Hepatocyte (in vitro differentiated cells): ENCODE measurements at places on chromosomes 6 and 20. TPM values are rescaled to one million over a fixed set of nuclear protein-coding genes. Genes with fewer than 3 reads are reported as not detected.

GRCh38 chr6:157556671-157557430, 175.9 kb downstream of the ZDHHC14 start:
- no peak overlapping the region for H3K4me3 ChIP-seq
- DNase-seq, result no peak
- H3K27ac ChIP-seq, result no peak overlapping the region
- no peaks in the 10 kb centered on the region for H3K27me3 ChIP-seq
- no peaks in the 10 kb centered on the region for H3K4me1 ChIP-seq
- H3K36me3 ChIP-seq, result no peaks in the 10 kb centered on the region

- H3K27me3 ChIP-seq, result no peaks in the 10 kb centered on the region
- no peak for DNase-seq
- H3K36me3 ChIP-seq, result no peaks in the 10 kb centered on the region
- no peak overlapping the region for H3K27ac ChIP-seq
- H3K4me1 ChIP-seq, result peaks cover 8% of the 10 kb centered on the region
- H3K4me3 ChIP-seq, result no peak overlapping the region
These were observed 236.1 kb downstream of the KCNQ5 start for GRCh38 chr6:72857791-72858585.

GRCh38 chr6:7615611-7616383, 25.8 kb downstream of the SNRNP48 start:
- peak; percentile 75 for DNase-seq
- no peaks in the 10 kb centered on the region for H3K27me3 ChIP-seq
- H3K4me3 ChIP-seq, result no peak overlapping the region
- H3K27ac ChIP-seq, result no peak overlapping the region

The ATP6V1G2 gene
- 0.63 and 0.88 TPM in 2 replicates for total RNA-seq

GRCh38 chr6:53724501-53724900, 58.9 kb upstream of the KLHL31 start:
- H3K27ac ChIP-seq, result no peak overlapping the region
- H3K4me3 ChIP-seq, result no peak overlapping the region
- H3K27me3 ChIP-seq, result no peaks in the 10 kb centered on the region
- H3K4me1 ChIP-seq, result no peaks in the 10 kb centered on the region
- H3K36me3 ChIP-seq, result no peaks in the 10 kb centered on the region

The PCNA gene
- total RNA-seq, result 83.3 and 85.6 TPM in 2 replicates

DNA sequence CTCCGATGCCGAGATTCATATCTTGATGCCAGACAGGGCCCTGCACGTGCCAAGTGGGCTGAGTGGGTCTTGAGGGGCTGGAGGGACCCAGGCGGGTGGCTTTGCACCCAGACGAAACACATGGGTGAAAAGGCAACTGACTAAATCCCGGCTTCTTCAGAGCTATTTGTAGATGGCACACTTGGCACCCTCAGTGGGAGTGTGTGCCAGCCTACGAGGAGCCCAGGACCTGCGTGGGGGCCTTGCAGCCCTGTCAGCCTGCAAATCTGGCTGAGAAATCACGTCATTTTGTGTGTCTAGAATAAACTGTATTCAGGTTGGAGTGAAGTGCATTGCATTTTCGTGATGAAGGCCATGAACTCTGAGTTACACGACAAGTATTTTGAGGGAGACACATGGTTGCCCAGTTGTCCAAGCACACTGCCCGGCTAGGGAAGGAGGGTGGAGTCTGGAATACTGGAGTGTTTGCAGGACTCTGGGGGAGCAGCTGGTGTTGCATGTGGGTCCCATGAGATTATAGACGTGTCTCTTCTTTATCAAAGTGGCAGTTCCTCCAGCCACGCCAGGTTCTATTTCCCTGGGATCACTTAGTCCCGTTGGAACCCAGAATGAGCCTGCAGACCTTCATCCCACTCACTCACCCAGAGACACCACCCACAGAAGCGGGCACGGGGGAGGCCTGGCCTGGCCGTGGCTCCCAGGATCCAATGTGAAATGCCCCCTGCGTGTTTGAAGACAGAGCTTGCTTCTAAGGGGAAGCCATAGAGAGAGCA, 60.2 kb downstream of the DLL1 start:
- no peak for DNase-seq
- no peaks in the 10 kb centered on the region for H3K36me3 ChIP-seq
- H3K27me3 ChIP-seq, result no peaks in the 10 kb centered on the region

The C6orf58 gene
- 0.12 TPM in 1 of 2 replicates, not detected in the other for total RNA-seq

The CRISP2 gene
- 0.57 TPM in 1 of 2 replicates, not detected in the other for total RNA-seq

- H3K4me3 ChIP-seq, result no peak overlapping the region
- no peak overlapping the region for H3K27ac ChIP-seq
- no peaks in the 10 kb centered on the region for H3K36me3 ChIP-seq
- H3K27me3 ChIP-seq, result no peaks in the 10 kb centered on the region
These were observed 69.3 kb downstream of the ALDH8A1 start for GRCh38 chr6:134880487-134881190.

DNA sequence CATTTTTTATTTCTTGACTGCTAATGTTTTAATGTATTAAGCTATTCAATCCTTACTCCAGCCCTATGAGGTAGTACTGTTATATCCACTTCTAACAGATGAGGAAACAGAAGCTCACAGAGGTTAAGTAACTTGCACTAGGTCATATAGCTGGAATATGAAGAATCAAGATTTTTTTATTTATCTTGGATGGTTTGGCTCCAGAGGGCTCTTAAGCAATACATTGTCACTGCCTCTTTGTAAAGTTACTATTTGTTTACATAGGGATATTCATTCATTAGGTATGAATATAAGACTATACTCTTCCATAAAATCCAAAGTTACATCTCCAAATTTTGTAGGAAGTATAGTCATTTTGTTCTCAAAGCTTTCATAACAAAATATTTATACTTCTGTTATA, 113.8 kb downstream of the LAMP5 start:
- no peaks in the 10 kb centered on the region for H3K36me3 ChIP-seq
- H3K4me3 ChIP-seq, result no peak overlapping the region
- H3K27me3 ChIP-seq, result no peaks in the 10 kb centered on the region
- no peak overlapping the region for H3K27ac ChIP-seq
- DNase-seq, result no peak

DNA sequence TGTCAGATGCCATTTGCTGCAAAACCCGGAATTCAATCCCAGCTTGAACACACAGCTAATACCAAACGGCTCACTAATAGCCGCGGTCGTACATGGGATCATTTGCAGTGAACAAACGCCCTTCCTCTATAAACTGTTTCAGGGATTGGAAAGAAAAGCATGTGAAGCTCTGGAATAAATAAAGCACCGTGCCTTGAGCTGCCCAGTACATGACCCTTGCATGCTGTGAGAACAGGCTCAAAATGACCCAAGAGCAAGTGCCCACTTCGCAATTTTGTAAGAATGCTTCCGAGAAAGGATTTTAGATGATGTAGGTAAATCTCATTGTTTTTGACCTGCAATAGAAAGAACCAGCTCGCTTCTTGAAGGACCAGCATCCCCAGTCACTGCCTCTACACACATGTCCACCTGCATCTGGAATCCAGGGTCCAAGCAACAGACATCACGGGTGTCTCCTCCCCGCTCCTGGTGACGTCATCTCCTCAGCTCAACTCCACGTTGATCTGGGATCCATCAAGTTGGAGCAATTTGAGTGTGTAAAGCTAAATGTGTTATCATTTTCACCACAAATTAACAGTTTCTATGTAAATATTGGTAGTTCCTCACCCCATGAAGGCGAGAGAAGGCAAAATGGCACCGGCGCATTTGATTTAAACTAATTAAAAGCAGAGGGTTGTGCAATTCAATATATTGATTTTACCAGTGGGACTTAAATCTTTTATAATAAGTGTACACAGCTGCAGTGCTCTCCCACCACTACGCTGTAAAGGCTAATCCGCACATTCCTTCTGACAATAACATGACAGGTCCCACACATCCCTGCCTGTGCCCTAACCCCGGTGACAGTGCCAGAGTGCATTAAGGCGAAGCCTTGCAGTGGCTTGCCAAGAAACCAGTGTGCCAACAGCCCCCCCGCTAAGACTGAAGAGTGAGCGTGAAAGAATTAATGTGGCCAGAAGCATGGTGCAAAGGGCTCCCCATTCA, 6.2 kb downstream of the BMP7 start:
- DNase-seq, result no peak
- no peak overlapping the region for H3K4me3 ChIP-seq
- no peaks in the 10 kb centered on the region for H3K27me3 ChIP-seq
- peaks cover 53% of the 10 kb centered on the region for H3K4me1 ChIP-seq
- no peaks in the 10 kb centered on the region for H3K36me3 ChIP-seq

- peaks cover 70% of the 10 kb centered on the region for H3K27me3 ChIP-seq
- peak; percentile 53 for DNase-seq
- no peaks in the 10 kb centered on the region for H3K36me3 ChIP-seq
These were observed 1.1 kb downstream of the PCSK2 start for GRCh38 chr20:17227669-17228623.

- H3K27ac ChIP-seq, result no peak overlapping the region
- no peak overlapping the region for H3K4me3 ChIP-seq
- H3K4me1 ChIP-seq, result no peaks in the 10 kb centered on the region
- no peak for DNase-seq
These were observed 88.8 kb downstream of the PRND start for GRCh38 chr20:4810426-4811019.

- no peak overlapping the region for H3K27ac ChIP-seq
- DNase-seq, result no peak
- H3K4me3 ChIP-seq, result no peak overlapping the region
- H3K27me3 ChIP-seq, result no peaks in the 10 kb centered on the region
- no peaks in the 10 kb centered on the region for H3K4me1 ChIP-seq
- no peaks in the 10 kb centered on the region for H3K36me3 ChIP-seq
These were observed 282.7 kb downstream of the TBC1D7 start for GRCh38 chr6:13045676-13046075.

DNA sequence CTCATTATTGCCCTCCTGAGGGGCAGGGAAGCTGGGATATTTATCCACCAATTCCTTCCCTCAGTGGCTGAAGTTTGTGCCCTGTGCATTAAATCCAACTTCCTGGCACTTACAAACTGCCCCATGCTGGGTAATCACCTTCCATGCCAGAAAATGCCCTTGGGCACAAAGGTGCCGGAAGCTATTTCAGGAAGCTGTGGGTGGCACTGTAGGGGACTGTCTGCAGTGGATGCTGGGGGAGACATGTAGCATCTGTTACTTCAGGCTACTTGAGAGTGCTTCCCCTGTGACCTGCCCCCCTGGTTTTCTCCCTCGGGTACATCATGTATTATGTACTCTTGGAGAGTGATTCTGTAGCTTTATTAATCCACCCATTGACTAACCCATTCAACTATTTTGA, 24.7 kb upstream of the RALGAPA2 start:
- no peak for DNase-seq
- no peaks in the 10 kb centered on the region for H3K36me3 ChIP-seq
- H3K4me3 ChIP-seq, result no peak overlapping the region
- H3K27ac ChIP-seq, result no peak overlapping the region

- no peak overlapping the region for H3K4me3 ChIP-seq
- H3K27ac ChIP-seq, result no peak overlapping the region
- no peak for DNase-seq
- no peaks in the 10 kb centered on the region for H3K4me1 ChIP-seq
- H3K27me3 ChIP-seq, result no peaks in the 10 kb centered on the region
These were observed 114.5 kb downstream of the FAM120B start for GRCh38 chr6:170420791-170421776.

The BHLHE23 gene
- total RNA-seq, result not detected in 2 replicates

GRCh38 chr20:58889334-58889760, 36.8 kb downstream of the GNAS start:
- H3K4me1 ChIP-seq, result peaks cover 12% of the 10 kb centered on the region
- H3K36me3 ChIP-seq, result no peaks in the 10 kb centered on the region
- no peak for DNase-seq
- H3K27me3 ChIP-seq, result no peaks in the 10 kb centered on the region

- no peaks in the 10 kb centered on the region for H3K27me3 ChIP-seq
- H3K4me3 ChIP-seq, result no peak overlapping the region
- H3K27ac ChIP-seq, result no peak overlapping the region
- H3K4me1 ChIP-seq, result peaks cover 15% of the 10 kb centered on the region
These were observed 77.0 kb downstream of the PLCB1 start for GRCh38 chr20:8209061-8209460.

GRCh38 chr6:14286634-14287428, 169.3 kb downstream of the CD83 start:
- H3K27ac ChIP-seq, result no peak overlapping the region
- DNase-seq, result no peak
- H3K27me3 ChIP-seq, result no peaks in the 10 kb centered on the region

DNA sequence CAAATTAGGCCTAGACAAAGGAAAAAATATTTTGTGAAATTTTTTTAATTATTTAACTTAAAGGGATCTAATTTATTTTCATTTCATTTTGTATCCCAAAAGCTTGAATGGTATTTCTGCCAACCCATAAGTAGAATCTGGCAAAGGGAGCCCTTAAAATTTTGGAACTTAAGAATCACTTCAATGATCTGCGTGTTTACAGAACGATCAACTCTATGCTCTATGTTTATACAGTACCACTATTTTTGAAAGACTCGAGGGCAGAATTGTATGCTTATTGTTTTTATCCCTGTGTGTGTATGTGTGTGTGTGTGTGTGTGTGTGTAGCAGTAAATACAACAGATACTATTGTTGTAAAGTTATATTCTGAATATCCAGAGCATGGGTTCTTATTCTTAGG, 39.2 kb downstream of the METTL24 start:
- H3K27me3 ChIP-seq, result no peaks in the 10 kb centered on the region
- no peaks in the 10 kb centered on the region for H3K36me3 ChIP-seq
- H3K27ac ChIP-seq, result no peak overlapping the region
- H3K4me3 ChIP-seq, result no peak overlapping the region
- H3K4me1 ChIP-seq, result peaks cover 14% of the 10 kb centered on the region

DNA sequence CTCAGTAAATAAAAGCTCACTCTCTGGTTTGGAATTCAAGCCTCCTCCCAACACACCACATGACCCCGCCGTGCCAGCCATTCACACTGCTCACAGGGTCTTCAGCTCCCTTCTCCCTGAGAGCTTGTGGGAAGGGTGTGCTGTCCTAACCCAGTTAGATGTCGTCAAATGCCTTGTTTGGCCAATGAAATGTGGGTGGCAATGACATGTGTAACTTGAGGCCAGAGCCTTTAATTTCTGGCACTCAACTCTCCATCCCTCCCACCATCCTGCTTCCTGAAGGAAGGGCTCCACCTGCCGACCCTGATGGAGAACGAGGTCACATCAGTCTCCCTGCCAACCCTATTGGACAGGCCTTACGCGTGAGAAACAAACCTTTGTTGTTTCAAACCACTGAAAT, 224.5 kb upstream of the AGPAT4 start:
- H3K4me1 ChIP-seq, result no peaks in the 10 kb centered on the region
- peak; percentile 19 for DNase-seq
- H3K36me3 ChIP-seq, result no peaks in the 10 kb centered on the region
- no peak overlapping the region for H3K27ac ChIP-seq
- no peaks in the 10 kb centered on the region for H3K27me3 ChIP-seq

DNA sequence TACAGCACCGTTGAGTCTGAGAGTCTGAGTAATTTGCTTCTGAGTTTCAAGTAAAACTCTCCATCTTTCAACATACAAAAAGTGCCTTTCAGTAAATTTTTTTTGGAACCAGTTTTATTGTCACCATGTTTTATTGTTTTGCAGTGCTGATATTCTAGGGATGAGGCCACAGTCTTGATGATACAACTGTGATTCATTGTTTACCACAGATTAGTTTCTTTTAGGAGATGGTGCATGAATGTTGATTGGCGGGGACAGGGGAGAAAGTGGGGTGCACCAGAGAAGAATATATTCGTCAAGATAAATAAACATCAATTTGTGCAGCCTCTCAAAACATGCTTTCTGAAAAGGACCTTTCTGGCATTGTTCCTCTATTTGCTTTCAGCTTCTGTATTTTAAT, 109.0 kb downstream of the MCHR2 start:
- H3K27me3 ChIP-seq, result no peaks in the 10 kb centered on the region
- no peak overlapping the region for H3K4me3 ChIP-seq
- H3K36me3 ChIP-seq, result no peaks in the 10 kb centered on the region
- no peaks in the 10 kb centered on the region for H3K4me1 ChIP-seq
